ENCODE measurements at places on chromosomes 1 and 21.

GRCh38 chr1:31831397-31832378 lies 15.9 kb upstream of the SPOCD1 start:
- H3K27me3 ChIP-seq, result peaks cover 3% of the 10 kb centered on the region
- H3K4me3 ChIP-seq, result no peak overlapping the region
- no peak for DNase-seq
- no peak overlapping the region for H3K27ac ChIP-seq
- no peaks in the 10 kb centered on the region for H3K36me3 ChIP-seq

DNA sequence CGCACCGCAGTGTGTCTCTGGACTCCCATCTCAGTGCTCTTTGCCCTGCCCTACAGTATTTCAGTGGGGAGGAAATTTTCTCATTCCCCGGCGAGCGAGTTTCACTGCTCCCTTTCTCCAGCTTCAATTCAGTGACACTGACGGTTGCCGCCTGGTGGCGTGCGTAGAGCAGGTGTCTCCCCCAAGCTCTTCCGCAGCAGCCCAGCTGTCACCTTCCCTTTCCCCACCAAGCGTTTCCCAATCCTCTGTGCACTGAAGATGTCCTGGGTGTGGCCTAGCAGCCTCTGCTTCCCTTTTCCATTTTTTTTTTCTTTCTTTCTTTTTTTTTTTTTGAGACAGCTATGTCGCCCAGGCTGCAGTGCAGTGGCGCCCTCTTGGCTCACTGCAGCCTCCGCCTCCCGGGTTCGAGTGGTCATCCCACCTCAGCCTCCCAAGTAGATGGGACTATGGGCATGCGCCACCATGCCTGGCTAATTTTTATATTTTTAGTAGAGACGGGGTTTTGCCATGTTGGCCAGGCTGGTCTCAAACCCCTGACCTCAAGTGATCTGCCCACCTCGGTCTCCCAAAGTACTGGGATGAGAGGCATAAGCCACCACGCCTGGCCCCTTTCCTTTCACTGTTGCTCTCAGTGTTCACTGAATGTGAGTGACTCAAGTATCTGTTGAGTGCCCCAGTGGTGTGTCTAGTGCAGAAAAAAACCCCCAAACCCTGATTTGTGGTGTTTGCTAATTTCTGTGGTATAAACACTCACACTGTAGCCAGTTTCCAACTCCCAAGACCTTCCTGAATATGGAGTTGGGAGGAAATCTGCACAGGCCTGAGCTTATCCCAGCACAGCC lies 30.1 kb downstream of the TNFRSF1B start:
- no peaks in the 10 kb centered on the region for H3K4me1 ChIP-seq
- DNase-seq, result no peak
- H3K27me3 ChIP-seq, result no peaks in the 10 kb centered on the region
- H3K4me3 ChIP-seq, result no peak overlapping the region

DNA sequence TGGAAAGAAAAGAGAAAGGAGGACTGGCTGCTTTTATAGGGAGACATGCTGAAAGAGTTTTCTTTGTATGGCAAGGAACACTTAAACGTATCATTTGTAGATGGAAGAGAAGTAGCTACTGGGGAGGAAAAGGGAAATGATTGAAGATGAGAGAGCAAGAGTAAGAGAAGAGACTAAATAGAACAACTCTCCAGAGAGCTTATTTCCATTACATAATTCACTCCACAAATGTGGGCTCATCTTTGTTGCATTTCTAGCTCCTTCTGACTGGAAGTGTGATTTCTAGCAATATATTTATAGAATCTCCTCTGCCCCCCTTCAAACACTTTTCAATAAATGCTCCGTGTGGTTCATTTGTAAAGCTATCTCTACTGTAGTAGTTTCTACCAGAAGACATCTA lies 71.0 kb downstream of the ST6GALNAC5 start:
- no peaks in the 10 kb centered on the region for H3K4me1 ChIP-seq
- no peak for DNase-seq
- H3K36me3 ChIP-seq, result no peaks in the 10 kb centered on the region

DNA sequence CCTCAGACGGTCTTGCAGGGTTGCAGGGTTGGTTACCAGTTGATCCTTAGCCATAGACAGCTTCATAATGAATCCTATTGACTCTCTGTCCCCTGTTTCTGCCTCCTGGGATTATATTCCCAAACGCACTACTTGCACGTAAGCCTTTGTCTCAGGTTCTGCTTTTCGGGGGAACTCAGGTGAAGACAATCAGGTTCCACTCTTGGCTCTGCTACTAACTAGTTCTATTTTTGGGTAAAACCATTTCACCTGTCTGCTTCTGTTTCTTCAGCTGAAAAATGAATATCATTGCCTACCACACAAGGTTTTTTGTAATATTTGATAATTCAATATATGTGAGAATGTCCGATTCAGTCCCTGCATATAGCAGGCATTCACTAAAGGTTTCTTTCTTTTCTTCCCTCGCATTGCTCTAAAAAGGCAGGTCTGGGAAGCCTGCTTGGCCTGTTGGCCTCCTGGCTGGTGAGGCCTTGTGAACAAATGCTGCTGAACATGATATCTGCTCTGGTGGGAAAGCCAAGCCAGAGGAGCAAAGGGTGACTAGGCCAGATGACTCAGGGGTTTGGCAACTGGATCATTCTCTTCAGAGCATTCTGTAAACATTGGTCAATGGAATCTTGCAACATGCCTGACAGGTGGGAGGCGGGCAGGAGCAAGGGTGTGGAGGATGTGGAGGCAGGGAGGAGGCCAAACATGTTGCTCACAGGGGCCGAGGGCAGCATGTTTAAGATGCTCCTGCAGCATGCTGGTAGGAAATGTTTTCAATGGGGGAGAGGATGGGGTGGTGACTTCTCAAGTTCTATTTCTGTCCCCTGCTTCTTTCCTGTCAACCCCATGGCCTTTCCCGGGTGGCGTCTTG lies 23.8 kb downstream of the IER5 start:
- no peak overlapping the region for H3K4me3 ChIP-seq
- peak; percentile 87 for DNase-seq
- H3K36me3 ChIP-seq, result no peaks in the 10 kb centered on the region
- H3K27me3 ChIP-seq, result no peaks in the 10 kb centered on the region
- peaks cover 23% of the 10 kb centered on the region for H3K4me1 ChIP-seq

GRCh38 chr1:58773406-58773840 lies 10.4 kb downstream of the JUN start:
- H3K4me3 ChIP-seq, result no peak overlapping the region
- H3K4me1 ChIP-seq, result peaks cover 21% of the 10 kb centered on the region
- H3K27ac ChIP-seq, result peak overlapping the region; percentile 76
- peak; percentile 97 for DNase-seq
- no peaks in the 10 kb centered on the region for H3K27me3 ChIP-seq

DNA sequence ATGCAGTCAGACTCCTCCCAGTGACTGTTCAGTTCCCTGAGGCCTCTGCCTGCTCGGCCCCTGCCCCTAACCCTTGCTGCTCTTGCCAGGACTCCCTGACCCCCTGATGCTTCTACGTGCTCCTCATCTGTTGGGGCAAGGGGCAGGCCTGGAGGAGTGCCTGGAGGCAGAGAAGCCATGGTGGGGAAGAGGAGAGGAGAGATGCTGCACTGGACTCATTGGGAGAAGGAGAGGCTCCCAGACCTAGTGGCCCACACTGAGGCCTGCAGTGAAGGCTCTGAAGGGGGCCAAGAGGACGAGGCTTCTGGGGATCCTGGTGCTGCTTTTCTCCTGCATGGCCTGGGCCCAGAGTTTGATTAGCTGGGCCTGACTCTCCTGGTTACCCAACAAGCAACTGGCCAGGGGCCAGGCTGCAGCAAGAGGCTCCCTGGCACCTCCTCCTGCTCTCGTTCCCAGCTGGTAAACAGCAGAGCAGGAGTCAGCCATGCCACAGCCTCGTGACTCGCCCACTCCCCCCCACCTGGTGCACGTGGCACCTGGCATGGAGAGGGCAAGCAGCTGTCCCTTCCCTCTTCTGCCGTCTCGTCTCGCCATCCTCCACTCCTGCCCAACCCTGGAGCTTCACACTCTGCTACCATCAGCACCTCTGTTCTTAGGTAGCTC lies 847 bp upstream of the RORC start:
- H3K4me3 ChIP-seq, result no peak overlapping the region
- H3K27ac ChIP-seq, result no peak overlapping the region
- peaks cover 11% of the 10 kb centered on the region for H3K4me1 ChIP-seq
- no peak for DNase-seq
- peaks cover under 1% of the 10 kb centered on the region for H3K27me3 ChIP-seq

DNA sequence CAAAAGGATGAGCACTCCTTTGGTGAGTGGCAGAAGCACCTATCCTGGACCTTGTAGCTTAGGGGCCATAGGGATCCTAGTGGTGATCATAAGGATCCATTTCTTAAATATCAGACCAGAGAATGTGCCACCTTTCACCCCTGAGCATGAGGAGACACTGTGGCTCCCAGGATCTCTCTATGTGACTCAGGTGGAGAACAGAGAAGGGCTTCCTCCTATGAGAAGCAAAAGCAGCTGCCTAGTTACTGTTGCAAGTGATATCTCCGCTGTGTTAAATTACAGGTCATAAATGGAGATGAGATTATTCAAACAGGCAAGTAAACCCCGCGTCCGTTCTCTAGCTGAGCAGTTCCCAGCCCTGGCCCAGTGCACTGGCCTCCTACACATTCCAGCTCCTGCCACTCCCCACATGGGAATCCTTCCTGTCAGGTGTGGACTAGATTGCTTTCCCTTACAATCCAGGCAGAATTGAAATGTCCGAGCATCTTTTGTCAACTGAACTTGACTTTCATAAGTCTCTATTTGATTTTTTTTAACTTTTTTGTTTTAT lies 26.3 kb downstream of the CLEC20A start:
- no peaks in the 10 kb centered on the region for H3K27me3 ChIP-seq
- peaks cover 4% of the 10 kb centered on the region for H3K36me3 ChIP-seq
- no peak overlapping the region for H3K27ac ChIP-seq
- no peak for DNase-seq

Measured in endothelial cell of umbilical vein (primary cell).